NCI-H2171 treated with DMSO at 0.1 percent for 48 hours (cell line): ENCODE measurements at places on chromosomes 7 and 10.

GRCh38 chr10:122561212-122561611 is 658 bp downstream of the DMBT1 start:
- DNase-seq: no peak

DNA sequence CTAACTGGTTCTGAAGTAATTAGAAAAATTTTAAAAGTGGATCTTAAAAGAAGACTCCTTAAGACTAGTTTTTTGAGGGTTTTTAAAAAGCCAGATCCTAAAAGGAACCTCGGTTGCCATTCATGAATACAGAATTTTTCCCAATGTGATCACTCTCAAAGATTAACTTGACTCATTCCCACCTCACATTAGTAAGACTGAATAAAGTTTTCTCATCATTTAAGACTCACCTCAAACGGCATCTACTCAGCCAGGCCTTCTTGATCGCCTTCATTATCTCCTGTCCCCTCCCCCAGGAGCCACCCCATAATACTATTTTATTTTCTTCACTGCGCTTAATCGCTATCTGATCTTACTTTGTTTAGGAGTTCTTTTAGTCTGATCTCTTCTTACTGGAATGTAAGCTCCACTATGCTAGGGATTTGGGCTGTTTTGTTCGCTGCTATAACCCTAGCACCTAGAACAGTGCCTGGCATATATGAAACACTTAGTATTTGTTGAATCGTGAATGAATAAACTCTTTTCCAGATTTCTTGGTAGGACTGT is 55.9 kb upstream of the PCGF5 start:
- no peak for DNase-seq

DNA sequence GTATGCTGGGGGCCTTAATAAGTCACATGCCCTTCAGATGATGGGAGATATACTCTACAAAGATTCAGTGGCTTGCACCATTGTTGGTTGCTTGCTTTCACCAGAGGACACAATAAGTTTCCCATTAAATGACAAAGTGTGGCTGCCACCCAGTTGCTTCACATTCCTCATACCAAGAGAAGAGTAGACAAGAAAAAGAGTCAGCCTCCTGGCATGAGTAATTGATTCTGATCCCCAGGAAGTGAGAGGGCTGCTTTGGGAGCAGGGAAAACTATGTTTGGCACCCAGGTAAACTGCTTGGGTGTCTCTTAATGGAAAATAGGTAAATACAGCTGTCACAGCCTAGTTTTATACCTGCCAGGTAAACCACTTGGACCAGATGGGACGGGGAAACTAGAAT is 66.7 kb upstream of the IL6 start:
- no peak for DNase-seq

DNA sequence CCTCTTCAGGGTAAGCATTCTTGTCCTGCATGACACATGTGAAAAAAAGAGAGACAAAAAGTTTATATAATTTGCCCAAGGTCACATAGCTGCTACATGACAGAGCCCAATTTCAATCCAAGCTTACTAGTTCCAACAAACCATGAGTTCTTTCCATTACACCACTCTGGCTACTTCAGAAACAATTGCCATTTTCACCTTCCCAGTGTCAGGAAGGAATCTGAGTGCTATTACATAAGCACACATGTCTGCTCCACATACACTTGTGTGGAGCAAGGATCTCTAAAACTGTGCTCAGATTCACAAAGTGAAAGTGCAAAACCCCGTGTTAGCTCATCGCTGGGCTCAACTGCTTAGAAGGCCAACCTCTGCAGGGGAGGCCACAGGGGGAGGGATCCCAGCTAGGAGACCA is 356.2 kb upstream of the NFE2L3 start:
- DNase-seq: no peak

GRCh38 chr7:82126576-82126975 is 317.0 kb downstream of the CACNA2D1 start:
- DNase-seq: no peak

- DNase-seq: no peak
Measured at GRCh38 chr10:110254467-110254866, 47.1 kb downstream of the MXI1 start.

DNA sequence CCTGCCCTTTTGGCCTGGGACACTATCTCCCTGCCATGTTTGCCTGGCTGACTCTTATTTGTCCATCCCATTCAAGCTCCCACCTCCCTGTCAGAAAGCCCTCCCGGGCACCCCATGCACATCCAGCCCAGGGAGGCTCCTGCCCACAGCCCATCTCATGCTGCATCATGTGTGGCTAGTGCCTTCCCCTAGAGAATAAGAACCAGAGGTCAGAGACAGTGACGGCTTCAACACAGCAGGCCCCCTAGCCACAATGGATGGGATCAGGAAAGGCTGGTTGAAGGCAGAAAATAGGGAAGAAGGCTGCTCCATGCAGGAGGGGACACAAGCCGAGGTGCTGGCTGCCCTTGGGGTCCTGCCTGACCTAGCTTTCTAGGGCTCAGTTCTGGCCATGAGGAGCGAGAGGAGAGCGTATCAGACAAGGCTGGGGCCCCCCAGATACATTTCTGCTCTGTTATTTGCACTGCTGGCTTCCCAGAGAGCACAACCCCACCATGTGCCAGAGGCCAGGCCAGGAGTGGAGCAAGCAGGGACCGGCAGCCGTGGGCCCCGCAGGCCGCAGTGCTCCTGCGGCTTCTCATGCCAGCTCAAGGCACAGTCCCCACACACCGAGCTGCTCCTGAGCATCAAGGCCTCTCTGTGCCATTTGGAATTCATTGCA is 161.1 kb upstream of the ZMIZ1 start:
- DNase-seq: no peak

- no peak for DNase-seq
Measured at GRCh38 chr10:18759575-18759974, 100.3 kb downstream of the ARL5B start.

DNA sequence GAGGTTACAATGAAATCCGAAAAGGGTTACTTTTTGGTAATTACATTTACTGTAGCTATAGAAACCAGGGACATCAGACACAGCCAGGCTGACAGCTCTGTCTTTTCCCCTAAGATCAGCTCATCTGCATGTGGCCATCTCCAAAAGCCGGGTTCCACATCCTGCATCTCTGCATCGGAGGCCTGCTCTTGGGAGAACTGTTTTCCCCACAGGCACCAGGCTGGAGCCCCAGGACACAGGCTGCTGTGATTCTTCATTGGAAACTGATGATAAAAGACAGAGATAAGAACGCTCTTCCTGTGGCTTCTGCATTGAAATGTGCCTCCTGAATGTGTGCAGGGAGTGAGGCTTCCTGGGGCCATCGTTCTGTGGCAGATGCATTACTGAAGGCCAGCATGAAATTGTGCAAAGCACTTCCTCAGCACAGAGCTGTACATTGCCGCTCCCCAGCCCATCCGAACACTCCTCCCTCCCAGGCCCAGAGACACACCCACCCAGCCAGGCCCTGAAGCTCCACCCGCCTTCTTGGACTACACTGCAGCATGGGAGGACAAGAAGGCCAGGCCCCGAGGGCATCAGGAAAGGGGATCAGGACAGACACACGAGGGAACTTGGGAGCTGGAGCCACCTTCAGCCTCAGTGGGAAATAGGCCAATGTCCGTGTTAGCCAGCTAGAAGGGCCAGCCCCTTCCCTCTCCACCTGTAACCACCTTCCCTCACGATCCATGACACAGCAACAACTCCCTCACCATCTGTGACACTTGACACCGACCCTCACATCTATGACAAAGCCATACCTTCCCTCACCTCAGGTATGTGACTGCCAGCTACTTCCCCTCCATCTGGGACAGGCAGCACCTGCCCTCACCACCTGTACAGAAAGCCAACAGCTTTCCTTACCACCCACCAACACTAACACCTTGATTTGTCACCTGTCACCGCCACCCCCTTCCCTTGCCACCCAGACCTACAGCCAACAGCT is 113.2 kb downstream of the GRID1 start:
- peak; percentile 73 for DNase-seq

- no peak for DNase-seq
Measured at GRCh38 chr10:78292982-78293865, 259.6 kb downstream of the RPS24 start.

- DNase-seq: no peak
Measured at GRCh38 chr10:72935361-72935760, 19.2 kb downstream of the PLA2G12B start.

GRCh38 chr10:117477211-117477947 is 65.2 kb upstream of the EMX2 start:
- DNase-seq: no peak

- DNase-seq: no peak
Measured at GRCh38 chr10:130810856-130811255, 500.7 kb downstream of the TCERG1L start.

DNA sequence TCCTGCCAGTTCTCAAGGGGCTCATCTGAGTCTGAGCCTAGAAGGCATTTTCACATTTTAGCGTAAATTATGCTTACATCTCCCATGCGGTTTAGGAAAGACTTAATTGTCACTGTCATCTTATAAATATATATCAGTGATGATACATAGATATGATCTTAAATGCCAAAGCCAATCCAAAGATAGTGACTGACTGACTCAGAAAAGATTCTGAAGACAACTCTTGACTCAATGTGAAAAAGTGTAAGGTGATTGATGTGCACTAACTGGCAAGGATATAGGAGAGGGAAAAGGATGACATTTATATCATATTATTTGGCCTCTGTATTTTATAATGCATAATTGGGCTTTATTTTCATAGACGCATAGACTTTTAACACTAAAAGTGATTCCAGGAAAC is 84.9 kb upstream of the LRRN3 start:
- DNase-seq: no peak

DNA sequence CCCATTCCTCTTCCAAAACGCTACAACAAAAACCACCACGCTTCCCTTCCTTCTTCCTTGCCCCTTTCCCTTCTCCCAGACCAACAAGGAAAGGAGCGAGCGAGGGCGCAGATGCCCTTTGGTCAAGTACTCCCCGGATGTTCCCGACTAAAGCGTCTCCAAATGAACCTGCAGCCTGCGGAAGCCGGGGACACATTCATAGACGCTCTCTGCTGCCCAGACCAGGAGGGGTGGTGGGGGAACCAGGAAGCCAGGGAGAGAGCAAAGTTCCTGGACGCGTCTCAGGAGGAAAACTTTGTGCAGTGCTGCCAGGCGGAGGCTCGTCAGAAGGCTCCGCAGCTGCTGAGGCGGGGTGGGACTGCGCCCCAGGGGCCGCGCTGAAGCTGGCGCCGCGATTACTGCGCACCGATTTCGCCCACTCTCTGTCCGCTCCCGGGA is 754 bp downstream of the SEMA3D start:
- peak; percentile 13 for DNase-seq

- DNase-seq: no peak
Measured at GRCh38 chr7:27899601-27900000, 159.6 kb downstream of the TAX1BP1 start.

DNA sequence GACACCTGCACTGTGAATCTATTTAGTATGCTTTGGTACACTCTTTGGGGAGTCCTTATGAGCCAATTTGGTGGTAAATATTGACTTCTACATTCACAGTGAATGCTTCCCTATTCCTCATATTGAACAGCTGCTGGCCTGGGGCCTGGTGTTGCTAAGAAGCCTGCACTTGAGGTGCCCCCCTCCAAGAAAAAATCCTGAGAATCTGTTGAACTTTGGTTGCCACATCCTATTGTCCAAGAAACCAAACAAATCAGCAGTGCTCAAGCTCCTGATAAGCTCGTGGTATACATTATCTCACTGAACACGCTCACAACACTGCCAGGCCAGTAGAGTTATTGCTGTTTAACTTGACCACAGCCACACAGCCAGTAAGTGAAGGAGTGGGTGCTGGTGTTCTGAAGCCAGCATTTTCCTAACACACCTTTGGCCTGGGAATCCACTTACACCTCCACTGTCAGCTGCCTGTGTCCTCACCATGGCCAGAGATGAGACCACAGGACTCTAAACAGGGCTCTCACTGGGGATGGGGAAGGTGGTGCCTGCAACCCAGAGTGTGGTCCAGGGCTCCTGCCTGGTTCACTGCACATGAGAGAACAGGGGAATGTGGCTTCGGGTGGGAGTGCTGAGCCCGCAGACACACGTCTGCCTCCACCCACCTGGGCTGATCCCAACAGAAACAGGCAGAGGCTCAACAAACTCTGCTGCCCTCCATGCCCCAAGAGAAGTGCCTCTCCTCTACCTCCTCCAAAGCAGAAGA is 6.7 kb downstream of the DDC start:
- DNase-seq: no peak

- peak; percentile 13 for DNase-seq
Measured at GRCh38 chr7:28378574-28379149, 33.7 kb upstream of the CREB5 start.

DNA sequence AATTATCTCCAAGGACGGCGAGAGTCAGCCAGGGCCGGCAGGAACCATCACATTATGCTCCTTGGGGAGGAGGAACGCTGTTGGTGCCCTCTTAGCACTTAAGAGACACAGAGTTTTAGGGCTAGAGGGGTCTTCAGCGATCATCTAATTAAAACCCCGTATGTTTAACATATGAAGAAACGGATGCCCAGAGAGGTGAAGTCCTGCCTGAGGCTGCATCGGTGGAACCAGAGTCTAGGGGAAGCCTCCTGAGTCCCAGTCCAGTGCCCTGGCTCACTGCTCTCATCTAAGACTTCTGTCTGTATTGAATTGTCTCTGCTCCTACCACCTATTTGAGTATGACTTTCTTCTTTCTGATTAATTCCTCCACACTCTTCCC is 688 bp upstream of the ABCB4 start:
- DNase-seq: no peak

DNA sequence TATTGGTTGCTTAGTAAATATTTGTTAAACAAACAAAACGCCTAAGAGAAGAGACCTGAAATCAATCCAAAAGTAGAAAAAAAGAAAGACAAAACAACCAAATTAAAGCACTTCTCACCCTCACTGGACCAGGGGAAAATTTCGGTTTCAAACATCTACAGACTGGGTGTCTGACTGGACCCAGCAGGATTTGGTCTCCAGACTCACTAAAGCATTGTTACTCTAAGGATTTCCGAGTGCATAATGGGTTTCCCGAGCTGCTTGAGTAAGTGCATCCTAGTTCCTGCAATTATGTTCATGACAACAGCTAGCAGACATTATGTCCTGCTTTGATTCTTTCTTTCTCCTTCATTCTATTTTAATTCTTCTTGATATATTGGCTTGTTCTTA is 51.8 kb upstream of the FAM3C start:
- no peak for DNase-seq

DNA sequence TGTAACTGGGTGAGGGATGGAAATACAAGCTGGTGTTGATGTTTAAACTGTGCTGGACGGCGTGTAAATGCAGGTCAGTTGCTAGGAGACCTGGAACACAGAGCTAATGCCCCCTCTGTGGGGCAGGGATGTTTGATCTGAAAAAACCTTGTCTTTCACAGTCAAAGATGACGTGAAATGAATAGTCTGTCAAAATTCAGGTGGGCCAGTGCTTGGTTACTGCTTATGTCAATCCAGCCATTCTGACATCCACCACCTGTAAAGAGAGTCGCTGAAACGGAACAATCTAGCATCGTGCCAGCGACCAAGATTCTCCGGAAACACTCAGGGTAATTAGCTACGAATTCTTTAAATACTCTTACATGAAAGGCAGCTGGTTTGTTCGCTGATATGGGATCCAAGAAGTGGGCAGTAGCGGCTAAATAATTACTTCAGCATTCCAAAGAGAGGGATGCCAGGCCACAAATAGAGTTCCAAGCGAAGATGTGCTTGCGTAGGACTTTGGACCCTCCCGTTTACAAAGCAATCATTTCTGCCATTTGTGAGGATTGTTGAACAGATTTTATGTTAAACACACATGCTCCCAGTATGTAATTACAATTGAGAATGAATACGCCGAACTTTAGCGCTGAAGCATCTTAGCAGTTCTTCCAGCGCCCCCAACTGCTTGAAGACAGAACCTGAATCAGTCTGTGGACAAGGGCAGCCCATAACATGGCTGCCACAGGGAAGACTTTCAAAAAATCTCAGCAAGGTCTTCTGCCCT is 7.3 kb upstream of the ASB4 start:
- no peak for DNase-seq

GRCh38 chr10:88996927-88997326 is 6.3 kb downstream of the FAS start:
- DNase-seq: no peak
